Left lobe of liver (tissue), 2 donors: ENCODE measurements at places on chromosomes 4 and X.
A peak's percentile ranks its signal among the peaks of the same experiment; 100 is the strongest.

- peak; percentile 61 for DNase-seq
Measured at GRCh38 chr4:37890801-37891259, at the start of gene TBC1D1. Gene TBC1D1, plus strand, starts transcription at chr4:37891084. Its CDS starts 11,012 bp downstream, at chr4:37902096.

DNA sequence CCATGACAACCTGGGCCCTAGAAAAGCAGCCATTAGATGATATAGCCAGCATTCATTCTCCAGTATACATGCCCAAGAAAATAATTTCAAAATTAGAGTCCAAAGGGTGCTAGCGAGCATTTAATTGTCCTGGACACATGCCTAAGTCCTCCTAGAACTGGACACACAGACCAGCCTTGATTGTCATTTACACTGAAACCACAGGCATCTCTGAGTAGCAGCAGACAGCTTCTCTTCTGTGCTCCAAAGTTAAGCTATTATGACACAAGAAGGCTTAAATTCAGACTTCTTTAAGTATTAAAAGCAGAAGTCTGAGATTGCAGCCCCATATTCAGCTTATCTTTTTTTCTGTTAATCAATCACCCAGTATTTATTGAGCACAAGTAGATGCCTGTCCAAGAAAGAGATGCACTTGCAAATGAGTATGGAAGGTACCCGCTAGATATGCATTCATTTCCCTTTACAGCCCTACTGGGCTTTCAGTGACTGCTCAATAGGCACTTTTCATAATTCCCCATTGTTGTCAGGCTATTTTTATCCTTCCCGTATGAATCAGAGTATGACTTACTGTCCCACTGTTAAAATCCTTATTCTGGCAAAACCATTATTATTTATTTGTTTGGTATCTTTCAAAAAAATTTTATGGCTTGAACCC, 374.1 kb downstream of the FBXW7 start:
- DNase-seq: no peak

GRCh38 chr4:21656832-21657231, 291.7 kb downstream of the KCNIP4 start:
- DNase-seq: no peak

DNA sequence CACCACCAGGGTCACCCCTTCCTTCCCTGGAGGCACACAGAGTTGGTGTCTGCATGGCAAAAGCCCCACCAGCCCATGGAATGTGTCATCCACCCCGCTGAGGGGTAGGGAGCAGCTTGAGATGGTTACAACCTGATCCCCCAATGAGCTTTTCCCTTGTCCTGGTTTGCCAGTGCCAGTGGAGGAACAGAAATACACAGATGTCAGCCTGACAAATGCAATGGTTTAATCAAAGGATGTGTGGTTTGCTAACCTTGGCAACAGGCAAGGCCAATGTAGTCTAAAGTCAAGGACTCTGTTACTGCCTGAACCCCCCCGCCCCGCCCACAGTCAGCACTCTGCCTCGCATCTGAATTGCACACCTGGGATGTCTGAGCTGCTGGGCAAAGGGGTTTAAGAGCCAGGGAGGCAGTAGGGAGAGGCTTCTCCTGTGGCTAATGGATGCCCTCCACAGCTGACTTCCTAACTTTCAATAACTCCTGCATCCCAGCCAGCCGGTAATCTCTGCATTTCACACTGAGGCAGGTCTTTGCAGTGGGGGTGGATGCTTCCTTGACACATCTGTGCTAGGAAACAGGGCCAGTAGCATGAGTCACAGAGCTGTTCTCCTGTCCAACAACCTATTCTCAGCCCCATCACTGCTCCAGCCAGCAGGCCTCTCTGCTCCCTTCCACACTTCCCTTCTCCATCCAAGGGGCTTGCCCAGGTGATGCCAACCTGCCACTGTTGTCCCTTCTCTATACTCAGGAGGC, 137.5 kb downstream of the AMMECR1 start:
- no peak for DNase-seq

GRCh38 chr4:4995103-4995907, 24.0 kb downstream of the CYTL1 start:
- DNase-seq: peak; percentile 63

- DNase-seq: no peak
Measured at GRCh38 chr4:98950925-98951324, 22.0 kb upstream of the EIF4E start.

GRCh38 chr4:84264652-84265051, 234.4 kb downstream of the NKX6-1 start:
- no peak for DNase-seq

DNA sequence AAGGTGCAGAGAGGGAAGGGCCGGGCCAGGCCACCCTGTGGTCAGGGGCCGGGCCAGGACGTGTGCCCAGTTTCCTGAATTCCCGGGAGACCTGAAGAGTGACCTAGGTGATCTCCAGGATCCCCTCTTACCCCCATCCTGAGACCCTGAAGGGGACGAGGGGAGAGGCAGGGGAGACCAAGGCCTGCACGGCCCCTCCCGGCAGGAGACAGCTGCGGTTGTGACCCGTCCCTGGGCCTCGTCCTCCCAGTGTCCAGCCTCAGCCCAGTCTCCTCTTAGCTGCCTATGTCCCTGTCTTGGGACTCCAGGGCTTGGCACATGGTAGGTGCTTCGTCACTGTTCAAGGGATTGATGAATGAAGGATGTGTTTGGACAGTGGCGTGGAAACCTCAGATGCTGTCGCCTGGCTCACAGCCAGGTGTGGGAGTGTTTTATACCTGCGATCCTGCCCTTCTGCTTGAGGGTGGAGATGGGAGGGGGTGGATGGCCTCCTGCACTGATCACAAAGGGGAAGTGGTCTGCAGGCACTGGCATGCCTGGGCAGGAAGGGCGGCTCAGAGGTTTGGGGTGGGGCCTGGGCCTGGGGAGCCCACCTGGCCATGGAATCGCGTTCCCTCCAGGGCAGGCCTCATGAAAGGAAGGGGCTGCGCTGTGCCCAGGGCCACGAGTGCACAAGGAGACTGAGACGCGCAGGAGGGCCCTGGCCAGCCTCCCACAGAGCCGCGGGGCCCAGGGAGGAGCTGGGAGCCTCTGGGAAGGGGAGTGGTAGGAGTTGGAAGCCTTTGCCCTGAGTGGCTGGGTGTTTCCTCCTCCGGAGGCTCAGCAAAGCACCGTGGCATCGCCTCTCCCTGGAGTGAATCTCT, 6.9 kb downstream of the SH3TC1 start:
- DNase-seq: no peak

DNA sequence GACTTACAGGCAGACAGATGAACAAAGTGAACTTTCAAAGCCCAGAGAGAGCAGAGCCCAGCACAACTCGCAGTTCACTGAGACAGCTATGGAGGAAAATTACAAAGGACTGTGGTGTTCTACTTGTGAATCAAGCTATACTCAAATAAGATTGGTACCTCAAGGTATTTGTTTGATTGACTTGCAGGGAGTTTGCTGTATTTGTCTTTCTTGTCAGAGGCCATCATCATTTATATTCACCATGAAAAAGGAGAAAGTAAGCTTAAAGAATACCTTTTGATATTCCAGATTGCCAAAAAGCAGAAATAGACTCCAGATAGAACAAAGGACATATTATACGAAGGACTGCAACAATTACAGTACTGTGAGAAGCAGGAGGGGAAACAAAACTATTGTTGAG, 1047.9 kb downstream of the RPA4 start:
- no peak for DNase-seq

DNA sequence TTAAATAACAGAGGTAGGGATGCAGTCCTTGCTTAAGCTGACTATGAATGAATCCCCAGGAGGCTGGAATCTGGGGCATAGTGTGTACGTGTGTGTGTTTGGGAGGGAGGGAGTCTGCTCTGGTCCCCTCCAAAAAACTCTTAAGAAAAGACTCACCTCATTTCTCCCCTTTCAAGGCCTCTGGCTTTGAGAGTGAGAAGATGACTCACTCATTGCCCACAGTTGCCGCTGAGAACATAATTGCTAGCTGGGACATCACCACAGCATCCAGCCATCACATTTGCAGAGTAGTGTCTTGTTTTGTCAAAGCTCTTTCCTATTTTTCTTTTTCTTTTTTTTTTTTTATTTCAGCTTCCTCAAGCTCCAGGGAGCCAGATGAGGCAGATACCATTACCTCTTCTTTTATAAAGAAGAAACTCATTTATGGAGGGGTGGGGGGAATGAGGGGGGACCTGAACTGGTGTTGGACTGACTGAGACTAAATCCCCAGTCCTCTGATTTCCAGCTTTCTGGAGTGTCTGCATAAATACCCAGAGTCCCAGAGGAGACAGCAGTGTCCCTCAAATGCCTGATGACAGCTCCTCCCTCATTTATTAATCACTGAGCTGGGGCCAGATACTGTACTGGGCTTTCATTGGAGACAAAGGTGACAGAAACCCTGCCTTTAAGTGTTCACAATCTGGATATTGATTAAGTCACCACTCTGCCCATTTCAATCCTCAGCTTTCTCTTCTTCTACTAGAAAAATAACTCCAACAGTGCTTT, 61.9 kb upstream of the LAS1L start:
- no peak for DNase-seq

GRCh38 chr4:39469429-39470077, 10.7 kb downstream of the LIAS start:
- peak; percentile 64 for DNase-seq
